ENCODE measurements at places on chromosomes 2 and 18. TPM values are rescaled to one million over a fixed set of nuclear protein-coding genes. Genes with fewer than 3 reads are reported as not detected.

Gene NPHP1
- total RNA-seq = 3.6 TPM

Gene AQP12A
- not detected for total RNA-seq

Gene LRRFIP1
- 79.9 TPM for total RNA-seq

DNA sequence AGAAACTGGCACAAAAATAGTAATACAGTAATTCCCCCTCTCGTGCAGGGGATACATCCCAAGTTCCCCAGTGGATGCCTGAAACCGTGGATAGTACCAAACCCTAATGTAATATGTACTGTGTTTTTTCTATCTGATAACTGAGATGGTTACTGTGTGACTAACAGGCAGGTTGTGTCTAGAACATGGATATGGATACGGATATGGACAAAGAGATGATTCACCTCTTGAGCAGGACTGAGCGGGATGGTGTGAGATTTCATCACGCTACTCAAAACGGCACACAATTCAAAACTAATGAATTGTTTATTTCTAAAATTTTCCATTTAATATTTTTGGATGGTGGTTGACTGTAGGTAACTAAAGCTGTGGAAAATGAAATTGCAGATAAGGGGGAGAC, 3.4 kb downstream of the MBD1 start:
- no peaks in the 10 kb centered on the region for H3K27me3 ChIP-seq
- no peak overlapping the region for H3K27ac ChIP-seq
- DNase-seq = no peak
- no peak overlapping the region for H3K4me3 ChIP-seq
- H3K36me3 ChIP-seq = peaks cover 44% of the 10 kb centered on the region
- peaks cover 23% of the 10 kb centered on the region for H3K4me1 ChIP-seq

DNA sequence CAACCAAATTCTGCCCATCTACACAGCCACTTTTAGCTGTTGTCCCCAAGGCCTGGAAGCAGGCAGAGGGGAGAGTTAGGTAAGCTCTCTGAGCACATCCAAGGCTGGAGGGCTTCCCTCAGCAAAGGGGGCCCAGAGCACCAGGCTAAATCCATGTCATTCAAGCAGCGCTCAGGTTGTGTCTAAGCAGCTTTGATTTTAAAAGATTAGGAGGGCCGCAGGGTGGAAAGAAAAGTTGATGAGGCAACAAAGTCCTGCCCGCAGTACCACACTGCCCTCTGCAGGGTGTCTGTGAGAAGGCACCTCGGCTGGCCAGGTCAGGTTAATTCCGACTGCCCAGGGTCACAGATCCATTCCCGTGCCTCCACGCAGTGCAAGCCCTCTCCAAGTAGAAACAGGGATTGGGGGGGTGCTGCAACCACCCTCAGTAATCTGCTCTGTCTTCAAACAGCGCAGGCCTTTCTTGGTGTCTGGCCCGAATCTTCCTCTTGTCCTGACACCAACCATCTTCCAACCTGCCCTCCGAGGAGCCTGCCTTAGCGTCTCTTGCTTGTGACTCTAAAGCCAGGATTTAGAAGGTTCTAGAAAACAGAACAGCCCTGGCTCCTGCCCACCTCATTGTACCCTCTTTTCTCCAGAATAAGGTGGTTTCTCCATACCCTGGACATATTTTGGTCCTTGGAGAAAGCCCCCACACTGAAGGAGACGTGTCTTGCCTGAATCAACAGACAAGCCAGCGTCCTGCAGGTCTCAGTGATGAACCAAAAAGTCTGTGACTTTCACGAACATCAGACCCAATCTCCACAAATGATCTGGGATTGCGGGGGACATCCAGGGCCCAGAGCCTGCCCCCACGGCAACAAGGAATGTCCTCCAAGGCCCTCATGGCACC, 289.2 kb downstream of the TNS1 start:
- H3K4me1 ChIP-seq = peaks cover 58% of the 10 kb centered on the region
- peaks cover 4% of the 10 kb centered on the region for H3K36me3 ChIP-seq
- H3K27ac ChIP-seq = peak overlapping the region; percentile 72
- H3K4me3 ChIP-seq = no peak overlapping the region
- peaks cover 2% of the 10 kb centered on the region for H3K27me3 ChIP-seq

DNA sequence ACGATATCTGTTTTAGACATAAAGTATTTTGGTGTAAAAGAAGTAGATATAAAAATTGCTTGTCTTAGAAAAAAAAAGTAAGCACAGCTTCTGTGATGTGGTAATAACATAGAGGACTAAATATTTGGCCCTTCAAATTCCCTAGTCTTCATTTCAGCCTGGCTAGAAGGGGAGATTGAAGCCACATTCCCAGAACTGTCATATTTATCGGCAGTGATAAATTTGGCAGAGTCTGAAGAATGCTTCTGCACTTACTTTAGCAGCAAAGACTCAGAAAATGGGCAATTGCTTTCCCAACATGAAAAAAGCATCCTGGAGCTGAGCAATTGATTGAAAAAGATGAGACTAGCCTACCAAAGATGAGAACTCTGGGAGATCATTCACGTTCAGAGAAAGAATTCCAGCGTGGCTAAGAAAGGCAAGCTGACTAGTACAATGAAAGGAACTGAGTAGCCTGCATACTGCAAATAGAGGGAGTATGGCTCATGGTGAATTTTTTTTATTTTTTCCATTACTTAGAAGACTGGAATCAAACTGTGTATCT, 278.7 kb upstream of the KLHL29 start:
- no peaks in the 10 kb centered on the region for H3K36me3 ChIP-seq
- H3K27ac ChIP-seq = no peak overlapping the region
- H3K4me3 ChIP-seq = no peak overlapping the region

- no peak overlapping the region for H3K27ac ChIP-seq
- H3K27me3 ChIP-seq = no peaks in the 10 kb centered on the region
- no peaks in the 10 kb centered on the region for H3K4me1 ChIP-seq
- no peak for DNase-seq
- no peak overlapping the region for H3K4me3 ChIP-seq
These were observed 165.5 kb upstream of the ACVR2A start for GRCh38 chr2:147679191-147679954.

- peak overlapping the region; percentile 100 for H3K27ac ChIP-seq
- peaks cover 19% of the 10 kb centered on the region for H3K36me3 ChIP-seq
- DNase-seq = peak; percentile 78
- peaks cover 58% of the 10 kb centered on the region for H3K4me1 ChIP-seq
- peak overlapping the region; percentile 99 for H3K4me3 ChIP-seq
These were observed 1.2 kb downstream of the DLX1 start for GRCh38 chr2:172086241-172087206.

Measured in osteocyte (in vitro differentiated cells).